ENCODE measurements at places on chromosomes 4 and X.

DNA sequence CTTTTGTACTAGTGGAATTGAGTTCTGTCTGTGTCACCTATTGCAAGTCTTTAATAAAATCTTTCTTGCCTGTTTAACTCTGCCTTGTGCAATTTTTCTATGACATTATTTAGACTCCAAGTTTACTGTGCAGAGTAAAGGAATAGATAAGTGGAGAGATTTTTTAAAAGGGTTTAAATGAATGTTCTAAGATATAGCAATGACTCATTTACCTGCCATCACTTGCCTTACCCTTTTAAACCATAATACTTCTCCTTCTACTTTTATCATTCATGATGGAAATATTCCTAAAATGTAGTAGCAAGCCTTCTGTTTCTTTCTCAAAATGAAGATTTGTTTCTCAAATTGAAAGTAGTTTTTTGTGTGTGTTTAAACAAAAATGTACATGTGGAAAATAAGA is 782.8 kb upstream of the MAGEB2 start:
- no peak for DNase-seq

DNA sequence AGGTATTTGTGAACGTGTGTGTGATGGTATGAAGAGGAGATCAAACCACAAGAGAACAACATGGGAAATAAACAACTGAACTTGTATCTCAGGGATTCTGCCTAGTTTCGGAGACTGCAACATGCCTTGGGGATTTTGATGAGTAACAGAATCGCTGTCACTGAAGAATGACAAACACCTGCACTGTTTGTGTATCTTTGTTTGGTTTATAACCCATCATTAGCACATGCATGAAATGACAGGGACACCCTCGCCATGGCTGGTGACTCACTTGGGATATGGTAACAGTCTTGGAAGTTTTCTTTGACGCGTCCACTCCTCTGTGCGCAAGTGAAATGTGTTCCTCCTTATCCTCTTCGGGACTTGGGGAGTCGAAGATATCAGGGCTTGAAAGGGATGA is 30.3 kb upstream of the MAP3K15 start:
- DNase-seq: no peak

DNA sequence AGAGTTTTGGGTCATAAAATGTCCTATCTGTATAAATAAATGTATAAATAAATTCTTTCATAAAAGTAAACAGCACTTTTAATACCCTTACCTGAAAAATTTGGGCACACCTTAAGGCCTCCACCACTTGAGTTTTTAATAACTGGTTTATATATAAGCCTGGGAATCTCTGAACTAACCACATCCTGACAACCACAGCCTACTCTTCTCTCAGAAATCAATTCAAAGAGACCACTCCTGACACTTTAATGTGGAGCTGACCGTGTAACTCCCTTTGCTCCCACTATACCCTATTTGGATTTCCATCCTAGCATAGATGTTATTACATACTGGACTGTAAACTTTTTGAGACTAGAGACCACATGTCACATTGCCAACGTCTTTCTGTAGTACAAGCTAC is 3.5 kb downstream of the FBXL5 start:
- no peak for DNase-seq

DNA sequence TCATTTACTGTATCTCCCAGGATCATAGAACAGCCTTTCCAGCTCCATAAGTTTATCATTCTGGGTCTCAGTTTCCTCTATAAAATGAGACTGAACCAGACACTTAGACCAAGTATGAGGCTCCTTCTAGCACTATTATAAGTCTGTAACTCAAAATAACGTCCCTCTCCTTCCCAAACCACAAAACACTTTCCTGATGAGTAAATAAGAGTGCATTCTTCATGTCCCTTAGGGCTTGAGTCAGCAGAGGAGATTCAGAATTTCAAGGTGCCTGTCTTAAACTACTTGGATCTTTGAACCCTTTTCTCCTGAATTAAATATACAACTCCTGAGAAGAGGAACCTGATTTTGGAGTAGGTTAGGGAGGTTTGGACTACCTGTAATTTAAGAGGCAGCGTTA is 62.6 kb downstream of the GLRA2 start:
- no peak for DNase-seq

Measured in stimulated activated CD8-positive, alpha-beta memory T cell treated with anti-CD3 and anti-CD28 coated beads, Interleukin-7, amount 100 ng/mL, for 24 hours (primary cell).